Cardiac fibroblast (primary cell): ENCODE measurements at places on chromosomes 3 and 15.
A peak's percentile ranks its signal among the peaks of the same experiment; 100 is the strongest.

- DNase-seq: peak; percentile 60
Observed at GRCh38 chr15:40279437-40280141, 3.3 kb downstream of the ANKRD63 start.

GRCh38 chr3:70078778-70079177 is 79.2 kb downstream of the SAMMSON start:
- no peak for DNase-seq

- DNase-seq: no peak
Observed at GRCh38 chr3:172044833-172045585, 5.6 kb downstream of the FNDC3B start.

DNA sequence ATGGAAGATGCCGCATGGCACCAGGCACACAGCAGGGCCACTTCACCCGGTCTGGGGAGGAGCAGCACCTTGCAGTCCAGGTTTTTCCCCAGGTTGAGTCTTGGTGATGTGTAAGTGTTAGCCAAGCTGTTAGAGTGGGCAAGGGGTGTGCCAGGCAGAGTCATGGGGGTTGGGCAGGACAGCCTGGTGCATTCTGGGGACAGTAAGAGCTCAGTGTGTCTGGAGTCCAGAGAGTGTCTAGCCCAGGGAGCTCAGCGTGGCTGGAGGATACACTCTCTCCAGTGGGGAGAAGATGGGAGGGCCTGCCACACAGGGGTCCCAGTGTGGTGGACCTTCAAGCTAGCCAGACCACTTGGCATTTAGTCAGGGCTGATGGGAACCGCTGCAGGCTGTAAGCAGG is 87.4 kb downstream of the AAGAB start:
- no peak for DNase-seq

GRCh38 chr3:178646186-178646862 is 110.1 kb downstream of the KCNMB2 start:
- peak; percentile 6 for DNase-seq

- DNase-seq: no peak
Observed at GRCh38 chr15:78998526-78998925, 53.7 kb upstream of the CTSH start.

- no peak for DNase-seq
Observed at GRCh38 chr15:86553108-86553507, 473.4 kb downstream of the AGBL1 start.

GRCh38 chr15:41284427-41285177 is 47.8 kb downstream of the OIP5 start:
- DNase-seq: peak; percentile 24

GRCh38 chr15:50190723-50191122 is 8.7 kb downstream of the SLC27A2 start:
- DNase-seq: no peak

DNA sequence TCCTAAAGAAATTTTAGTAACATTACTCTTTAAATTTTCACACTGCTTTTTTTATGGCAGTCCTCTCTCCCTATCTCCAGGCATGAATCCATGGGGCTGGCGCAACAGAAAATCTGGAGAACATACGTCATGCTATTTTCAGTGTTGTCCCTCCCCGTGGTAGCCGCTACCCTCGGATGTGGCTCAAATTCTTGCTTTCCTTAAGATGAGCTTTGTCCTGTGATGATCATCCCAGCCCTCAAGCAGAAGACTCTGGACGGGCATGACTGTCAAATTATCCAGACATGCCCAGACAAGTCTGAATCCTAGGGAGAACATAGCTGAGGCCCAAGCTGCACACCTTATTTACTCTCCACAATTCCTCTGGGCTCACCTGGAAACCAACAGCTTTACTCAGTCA is 49.1 kb downstream of the FMN1 start:
- DNase-seq: no peak

DNA sequence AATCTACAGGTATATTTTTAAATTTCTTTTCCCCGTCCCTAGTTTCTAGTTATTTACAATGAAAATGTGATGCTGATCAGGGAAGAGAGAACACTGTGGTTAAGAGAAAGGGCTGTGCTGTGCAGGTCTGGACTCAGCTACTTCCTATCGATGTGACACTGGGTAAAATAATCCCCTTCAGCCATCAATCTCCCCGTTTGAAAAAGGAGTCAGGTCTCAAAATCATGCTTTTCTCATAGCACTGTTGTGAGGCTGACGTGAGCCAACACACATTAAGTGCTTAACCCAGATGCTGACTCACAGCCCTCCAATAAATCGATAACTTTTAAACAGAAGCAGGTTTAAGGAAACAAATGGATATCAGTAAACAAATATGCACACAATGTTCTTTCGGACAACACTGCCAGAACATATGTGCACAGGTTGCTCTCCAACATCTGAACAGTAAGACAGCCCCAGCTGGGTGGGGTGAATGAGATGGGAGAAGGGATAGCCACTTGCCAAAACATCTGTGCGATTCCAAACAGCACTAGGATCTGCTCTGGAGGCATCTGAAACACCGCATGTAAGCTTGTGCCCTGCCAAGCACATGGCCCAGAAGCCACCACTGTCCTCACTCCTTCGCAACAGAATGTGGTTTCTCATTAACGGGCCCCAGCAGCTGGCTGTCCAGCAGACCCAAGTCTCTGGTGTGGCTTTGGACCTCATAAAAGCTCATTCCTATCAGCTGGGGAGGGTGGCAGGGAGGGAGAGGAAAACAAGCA is 143.2 kb upstream of the PRICKLE2 start:
- no peak for DNase-seq

DNA sequence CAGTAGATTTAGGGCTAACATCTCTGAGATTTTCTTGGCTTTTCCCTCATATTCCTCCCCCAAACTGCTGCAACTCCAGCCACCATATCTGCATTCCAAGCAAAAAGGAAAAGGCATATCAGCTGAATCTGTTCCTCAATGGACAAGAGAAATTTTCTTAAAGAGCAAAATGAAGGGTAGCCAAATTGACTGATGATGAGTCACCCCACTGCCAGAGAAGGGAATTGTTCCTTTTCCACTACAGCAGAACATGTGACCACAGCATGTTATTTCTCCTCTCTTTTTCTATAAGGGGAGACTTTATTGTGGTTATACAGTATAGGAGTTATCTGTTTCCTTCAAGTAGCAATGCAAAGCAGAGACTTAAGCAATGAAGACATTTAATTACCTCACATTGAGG is 172.5 kb downstream of the MTHFS start:
- DNase-seq: peak; percentile 63

DNA sequence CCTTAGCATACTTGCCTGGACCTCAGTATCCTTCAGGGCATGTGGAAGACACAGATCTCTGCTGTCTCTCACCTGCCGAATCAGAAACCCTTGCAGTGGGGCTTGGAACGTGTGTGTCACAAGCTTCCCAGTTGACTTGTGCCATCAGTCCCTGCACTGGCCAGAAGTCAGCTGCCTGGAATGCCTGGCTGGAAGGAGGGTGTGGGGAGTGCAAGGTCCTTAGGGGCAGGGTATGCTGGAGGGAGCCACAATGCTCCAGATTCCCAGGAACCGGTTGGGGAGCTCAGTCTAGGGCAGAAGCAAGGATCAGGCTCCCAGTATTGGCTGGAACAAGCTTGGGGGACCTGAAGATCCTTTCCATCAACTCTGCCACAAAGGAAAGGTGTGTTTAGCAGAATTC is 27.1 kb downstream of the SPSB4 start:
- no peak for DNase-seq

GRCh38 chr3:62201438-62202035 is 171.8 kb downstream of the FEZF2 start:
- peak; percentile 63 for DNase-seq

DNA sequence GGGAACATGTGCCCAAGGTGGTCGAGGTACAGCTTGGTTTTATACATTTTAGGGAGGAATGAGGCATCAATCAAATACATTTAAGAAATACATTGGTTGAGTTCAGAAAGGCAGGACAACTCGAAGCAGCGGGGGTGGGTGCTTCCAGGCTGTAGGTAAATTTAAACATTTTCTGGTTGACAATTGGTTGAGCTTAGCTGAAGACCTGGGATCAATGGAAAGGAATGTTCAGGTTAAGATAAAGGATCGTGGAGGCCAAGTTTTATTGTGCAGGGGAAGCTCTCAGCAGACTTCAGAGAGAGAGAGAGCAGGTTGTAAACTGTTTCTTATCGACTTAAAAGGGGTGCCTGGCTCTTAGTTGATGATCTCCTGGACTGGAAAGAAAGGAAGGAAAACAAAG is 11.3 kb downstream of the CPN2 start:
- no peak for DNase-seq

GRCh38 chr15:22903961-22904534 is 65.6 kb downstream of the NIPA2 start:
- DNase-seq: no peak

DNA sequence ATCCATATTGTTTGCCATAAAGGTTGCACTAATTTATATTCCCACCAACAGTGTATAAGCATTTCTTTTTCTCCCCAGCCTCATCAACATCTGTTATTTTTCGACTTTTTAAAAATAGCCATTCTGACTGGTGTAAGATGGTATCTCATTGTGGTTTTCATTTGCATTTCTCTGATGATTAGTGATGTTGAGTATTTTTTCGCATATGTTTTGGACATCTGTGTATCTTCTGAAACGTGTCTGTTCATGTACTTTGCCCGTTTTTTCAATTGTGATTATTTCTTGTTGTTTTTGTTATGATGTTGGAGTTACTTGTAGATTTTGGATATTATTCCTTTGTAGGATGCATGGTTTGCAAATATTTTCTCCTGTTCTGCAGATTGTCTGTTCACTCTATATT is 46.5 kb downstream of the TP63 start:
- DNase-seq: no peak

DNA sequence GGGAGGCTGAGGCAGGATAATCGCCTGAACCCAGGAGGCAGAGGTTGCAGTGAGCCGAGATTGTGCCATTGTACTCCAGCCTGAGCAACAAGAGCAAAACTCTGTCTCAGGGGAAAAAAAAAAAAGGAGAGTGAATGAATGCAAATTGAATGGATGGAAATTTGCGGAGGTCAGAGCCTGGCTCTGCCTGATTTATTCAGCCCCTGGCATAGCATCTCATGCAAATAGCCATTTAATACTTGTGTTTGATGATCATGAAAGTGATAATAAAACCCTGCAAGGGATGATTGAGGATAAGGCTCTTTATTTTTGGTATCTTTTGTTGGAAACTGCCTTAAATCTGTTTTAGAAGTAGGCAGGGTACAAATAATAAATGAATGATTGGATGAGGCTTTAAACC is 133.0 kb upstream of the SEMA6D start:
- no peak for DNase-seq

DNA sequence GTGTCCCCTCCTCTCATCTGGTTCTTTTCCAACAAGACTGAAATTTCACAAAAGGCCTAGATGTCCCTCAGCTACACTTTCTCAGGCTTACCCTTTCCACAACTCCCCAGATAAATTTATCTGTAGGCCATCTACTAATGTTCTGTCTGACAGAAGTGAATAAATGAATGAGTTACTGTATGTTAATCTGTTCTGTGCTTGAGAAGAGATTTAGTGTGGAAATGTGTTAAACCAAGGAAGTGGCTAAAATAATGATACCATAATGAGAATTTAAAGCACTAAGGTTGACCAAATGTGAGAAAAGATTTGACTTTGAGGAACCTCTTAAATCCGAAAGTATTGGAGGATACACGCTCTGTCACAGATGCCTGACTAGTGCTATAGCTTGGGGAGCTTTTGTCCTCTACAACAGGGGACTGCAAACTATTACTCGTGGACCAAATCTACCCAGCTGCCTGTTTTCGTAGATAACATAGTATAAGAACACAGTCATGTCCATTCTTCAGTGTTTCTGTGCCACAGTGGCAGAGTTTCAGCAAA is 74.8 kb upstream of the P2RY1 start:
- DNase-seq: no peak

DNA sequence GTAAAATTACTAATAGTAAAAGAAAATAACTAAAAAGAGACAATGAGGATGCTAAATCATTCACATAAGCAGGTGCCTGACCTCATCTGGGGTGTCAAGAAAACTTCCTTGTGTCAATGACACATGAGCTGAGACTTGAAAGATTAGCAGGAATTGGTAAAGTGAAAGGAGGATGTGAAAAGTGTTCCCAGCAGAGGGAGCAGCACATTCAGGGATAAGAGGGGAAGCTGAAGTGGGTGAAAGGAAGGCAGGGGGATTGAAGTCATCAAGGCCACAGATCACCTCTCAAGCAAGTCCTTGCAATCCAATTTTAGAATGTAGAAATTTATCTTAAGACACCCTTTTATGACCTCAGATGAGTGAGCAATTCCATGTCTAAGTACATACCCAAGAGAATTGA is 60.2 kb upstream of the ACP3 start:
- peak; percentile 79 for DNase-seq

DNA sequence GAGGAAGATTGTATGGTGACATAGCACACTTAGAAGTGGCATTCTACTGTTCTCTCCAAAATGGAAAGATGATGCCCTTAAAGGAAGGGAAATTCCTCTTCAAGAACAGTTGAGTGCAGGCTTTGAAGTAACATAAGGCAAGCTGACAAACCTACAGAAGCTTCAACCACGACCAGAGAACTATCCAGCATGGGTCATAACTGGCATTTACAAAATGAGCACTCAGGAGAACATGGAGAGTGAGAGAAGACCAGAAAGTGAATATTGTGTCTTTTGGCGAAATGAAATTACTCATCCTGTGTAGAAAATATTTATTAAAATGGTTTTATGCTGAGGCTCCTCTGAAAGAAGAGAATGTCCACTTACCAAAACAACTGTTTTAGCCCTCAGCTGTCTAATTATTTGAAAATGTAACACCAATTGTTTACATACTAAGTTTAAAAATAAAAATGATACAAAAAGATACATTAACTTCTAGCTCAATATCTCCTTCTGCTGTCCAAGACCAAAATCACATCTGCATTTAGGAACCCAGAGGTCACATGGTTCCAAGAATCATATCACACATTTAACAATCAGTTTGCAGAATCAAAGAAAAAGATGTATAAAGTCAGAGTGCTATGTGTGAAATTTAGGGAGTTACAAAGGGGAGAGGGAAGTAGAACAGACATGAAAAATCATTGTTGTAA is 216.9 kb downstream of the ATP8B4 start:
- peak; percentile 83 for DNase-seq

DNA sequence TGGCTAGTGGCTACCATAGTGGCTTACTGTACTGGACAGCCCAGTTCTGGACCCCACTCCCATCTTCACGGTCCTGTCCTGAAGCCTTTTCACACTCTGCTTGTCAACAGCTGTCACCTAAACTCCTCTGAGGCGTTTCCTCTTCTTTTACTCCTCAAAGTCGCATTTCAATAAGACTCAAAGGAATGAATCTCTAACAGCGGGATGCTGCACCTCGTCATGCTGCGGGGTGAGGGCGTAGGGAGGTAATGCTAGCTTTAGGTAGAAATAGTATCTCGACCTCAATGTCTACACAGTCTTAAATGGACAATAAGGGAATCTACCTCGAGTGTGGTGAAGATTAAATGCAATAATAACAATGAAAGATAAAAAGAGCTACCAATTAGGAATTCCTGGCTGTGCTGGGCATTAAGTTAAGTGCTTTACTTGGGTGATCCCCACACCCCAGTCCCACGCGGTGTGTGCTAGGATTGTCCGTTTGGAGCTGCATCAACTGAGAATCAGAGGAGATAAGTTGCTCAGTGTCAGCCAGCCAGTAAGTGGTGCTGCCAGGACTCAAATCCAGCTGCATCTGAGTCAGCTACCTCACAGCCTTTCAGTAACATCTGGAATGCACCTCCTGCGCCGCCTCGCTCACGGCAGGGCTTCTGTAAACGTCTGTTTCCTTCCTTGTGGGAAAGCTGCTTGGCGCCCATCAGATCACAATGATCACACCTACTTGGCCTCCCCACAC is 14.0 kb downstream of the PLA2G4D start:
- DNase-seq: peak; percentile 19
